ENCODE measurements at places on chromosomes 16 and 17.

- no peak for DNase-seq
Measured at GRCh38 chr16:81629034-81629802, 149.9 kb upstream of the PLCG2 start.

DNA sequence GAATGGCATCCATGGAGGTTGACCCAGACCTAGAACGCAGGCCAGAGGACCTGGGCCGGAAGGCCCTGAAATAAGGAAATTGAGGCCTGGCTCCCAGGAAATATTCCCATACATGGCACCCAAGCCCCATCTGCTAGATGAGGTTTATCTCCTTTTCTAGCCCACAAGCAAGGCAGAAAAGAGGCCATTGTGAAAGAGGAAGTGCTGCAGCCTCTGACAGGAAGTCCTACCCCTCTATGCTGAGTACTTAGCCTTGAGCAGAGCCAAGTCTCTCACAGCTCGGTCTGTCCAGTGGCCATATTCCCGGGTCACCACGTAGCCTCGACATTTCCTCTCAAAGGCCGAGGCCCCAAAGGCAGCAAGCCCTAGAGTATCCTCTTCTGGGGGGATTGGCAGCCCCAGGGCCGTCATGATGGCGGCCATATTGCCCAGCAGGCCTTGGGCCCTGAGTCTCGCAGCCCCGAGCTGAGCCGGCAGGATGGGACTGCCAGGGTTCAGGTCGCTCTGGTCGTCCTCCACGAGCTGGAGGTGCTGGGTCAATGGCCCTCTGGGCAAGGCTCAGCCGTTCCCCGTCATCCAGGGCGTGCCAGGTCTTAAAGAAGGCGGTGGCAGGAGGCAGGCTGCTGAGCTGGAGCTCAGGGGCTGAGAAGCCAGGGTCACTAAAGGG lies 7.8 kb downstream of the CTF1 start:
- DNase-seq: no peak

DNA sequence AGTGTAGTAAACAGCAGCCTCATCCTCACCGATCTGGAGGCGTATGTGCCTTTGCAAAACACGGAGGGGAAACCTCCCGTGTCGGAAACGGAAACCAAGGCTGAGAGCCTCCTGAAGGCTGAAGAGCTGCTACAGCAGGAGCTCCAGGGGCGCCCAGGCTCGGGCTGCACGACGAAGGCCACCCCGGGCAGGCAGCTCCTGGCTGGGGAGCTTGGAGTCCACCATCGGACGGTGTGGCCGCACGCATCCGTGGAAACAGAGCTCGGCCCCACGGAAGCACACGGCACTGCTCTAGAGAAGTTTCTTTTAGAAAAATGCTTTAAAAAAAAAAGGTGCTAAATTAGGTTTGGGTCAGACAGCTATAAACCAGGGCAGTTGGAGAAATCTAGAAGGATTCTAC lies 71.5 kb downstream of the ZNF778 start:
- DNase-seq: no peak

- peak; percentile 46 for DNase-seq
Measured at GRCh38 chr16:12468552-12468951, 335.1 kb downstream of the CPPED1 start.

GRCh38 chr16:50469744-50470321 lies 78.4 kb upstream of the NKD1 start:
- DNase-seq: no peak

Data from sigmoid colon (tissue), 7 donors.